NCI-H1048 (cell line): ENCODE measurements at places on chromosomes 2 and 18.

- DNase-seq: no peak
Observed at GRCh38 chr2:60652832-60653340, 99.4 kb upstream of the BCL11A start.

GRCh38 chr18:60146220-60146960 lies 226.2 kb downstream of the MC4R start:
- DNase-seq: no peak

DNA sequence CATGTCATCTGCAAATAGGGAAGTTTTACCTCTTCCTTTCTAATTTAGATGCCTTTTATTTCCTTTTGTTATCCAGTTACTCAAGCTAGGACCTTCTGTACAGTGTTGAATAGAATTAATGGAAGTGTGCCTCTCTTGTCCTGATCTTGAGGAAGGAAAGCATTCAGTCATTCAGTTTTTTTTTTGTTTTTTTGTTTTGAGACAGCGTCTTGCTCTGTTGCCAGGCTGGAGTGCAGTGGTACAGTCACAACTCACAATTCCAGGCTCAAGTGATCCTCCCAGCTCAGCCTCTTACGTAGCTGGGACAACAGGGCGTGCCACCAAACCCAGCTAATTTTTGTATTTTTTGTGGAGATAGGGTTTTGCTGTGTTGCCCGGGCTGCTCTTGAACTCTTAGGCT lies 203.9 kb upstream of the ALPP start:
- DNase-seq: no peak

DNA sequence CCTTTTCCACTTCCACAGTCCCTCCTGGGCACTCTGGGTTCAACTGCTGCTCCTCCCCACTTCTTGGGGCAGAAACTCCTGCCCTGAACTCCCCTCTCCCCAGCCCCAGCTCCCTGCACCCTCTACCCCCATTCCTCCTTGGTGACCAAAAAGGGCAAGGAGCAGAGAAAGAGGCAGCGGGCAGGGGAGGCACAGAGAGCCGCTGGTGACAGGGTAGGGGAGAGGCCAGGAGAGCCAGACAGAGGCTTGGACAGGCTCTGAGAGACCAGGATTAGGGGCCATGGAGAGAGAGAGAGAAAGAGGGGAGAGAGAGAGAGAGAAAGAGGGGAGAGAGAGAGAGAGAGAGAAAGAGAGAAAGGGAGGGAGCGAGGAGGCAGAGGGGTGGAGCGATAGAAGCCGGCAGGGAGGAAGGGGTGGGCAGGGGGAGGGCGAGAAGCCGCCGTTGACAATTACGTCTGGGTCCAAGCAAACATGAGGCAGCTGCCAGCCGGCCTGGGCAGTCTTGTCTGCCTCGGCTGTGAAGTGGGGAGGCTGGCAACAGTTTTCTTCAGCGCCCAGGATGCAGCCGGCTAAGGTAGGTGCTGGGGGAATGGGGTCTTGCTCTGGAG lies at the start of gene KCNIP3:
Gene KCNIP3 (plus strand): TSS at position 468 of the 608 bp plus-strand sequence. CDS start 92 bp downstream, at position 560.
- DNase-seq: no peak

- DNase-seq: no peak
Observed at GRCh38 chr2:151575338-151575737, 158.9 kb downstream of the NEB start.

DNA sequence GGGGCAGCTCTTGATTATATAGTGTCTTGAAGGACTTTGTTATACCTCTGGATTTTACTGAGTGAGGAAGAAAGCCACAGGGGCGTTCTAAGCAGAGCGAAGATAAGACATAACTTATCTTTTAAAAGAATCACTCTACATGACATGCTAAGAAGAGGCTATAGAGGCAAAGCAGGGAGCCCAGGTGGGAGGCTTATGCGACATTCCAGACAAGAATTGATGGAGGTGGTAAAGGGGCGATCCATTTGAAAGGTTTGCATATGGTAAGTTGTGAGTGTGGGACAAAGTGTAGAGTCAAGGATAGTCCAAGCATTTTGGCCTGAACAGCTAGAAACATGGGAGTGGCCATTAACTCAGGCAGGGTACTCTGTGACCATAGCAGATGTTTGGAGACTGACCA lies 49.8 kb downstream of the LYPD6 start:
- no peak for DNase-seq

- DNase-seq: no peak
Observed at GRCh38 chr2:225454412-225454811, 54.9 kb downstream of the NYAP2 start.

DNA sequence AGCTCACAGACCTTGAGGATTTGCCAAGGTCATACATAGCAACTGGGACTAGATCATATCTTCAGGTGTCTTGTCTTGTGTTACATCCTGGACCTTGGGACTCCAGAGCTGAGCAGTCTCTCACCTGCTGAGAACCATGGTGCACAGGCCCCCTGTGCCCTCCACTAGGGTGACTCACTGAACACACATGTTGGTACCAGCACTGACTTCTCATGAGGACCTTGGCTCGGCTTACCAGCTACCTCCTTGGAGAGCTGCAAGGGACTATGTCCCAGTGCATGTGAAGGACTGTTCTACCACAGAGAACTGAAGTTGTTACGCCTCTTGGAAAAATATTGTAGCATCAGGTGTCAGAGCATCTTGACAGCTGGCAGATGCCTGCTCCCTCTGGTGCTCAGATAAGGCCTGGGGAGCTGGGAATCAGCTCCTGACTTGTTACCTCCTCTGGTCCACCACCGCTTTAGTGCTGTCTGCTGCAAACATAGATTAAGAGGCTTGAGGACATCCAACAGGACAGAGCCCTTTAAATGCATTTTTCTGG lies 72.1 kb downstream of the WDSUB1 start:
- DNase-seq: no peak

DNA sequence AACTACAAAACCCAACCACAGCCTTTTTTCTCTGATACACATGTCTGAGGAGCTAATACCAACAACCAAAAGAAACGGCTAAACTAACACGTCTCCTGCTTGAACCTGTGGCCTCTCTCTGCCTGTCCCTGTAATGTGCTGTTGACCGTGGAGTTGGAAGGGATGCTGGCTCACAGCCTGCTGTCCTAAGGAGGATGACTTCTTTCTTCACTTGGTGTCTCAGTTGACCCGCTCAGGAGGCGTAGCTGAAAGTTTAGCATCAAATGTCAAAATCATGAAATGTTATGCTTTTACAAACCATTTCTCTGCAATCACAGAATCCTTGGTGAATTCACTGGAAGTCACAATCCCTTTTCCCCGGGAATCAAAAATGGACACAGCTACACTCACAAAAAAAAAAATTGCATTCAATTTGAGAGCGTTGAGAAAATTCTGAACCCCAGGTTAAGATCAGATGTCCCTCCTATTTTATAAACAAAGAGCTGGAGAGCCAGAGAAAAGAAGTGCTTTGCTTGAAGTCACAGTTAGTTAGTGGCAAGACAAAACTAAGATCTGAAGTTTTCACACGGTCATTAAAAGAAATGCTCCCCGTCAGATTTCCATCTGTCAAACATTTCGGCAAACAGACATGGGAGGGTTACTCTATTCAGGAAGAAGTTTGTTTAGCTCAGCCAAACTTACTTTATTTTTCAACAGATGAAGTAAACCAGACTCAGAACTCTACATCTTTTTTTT lies 74.3 kb downstream of the IRS1 start:
- DNase-seq: no peak

GRCh38 chr2:120310136-120310535 lies 35.8 kb upstream of the INHBB start:
- peak; percentile 47 for DNase-seq

DNA sequence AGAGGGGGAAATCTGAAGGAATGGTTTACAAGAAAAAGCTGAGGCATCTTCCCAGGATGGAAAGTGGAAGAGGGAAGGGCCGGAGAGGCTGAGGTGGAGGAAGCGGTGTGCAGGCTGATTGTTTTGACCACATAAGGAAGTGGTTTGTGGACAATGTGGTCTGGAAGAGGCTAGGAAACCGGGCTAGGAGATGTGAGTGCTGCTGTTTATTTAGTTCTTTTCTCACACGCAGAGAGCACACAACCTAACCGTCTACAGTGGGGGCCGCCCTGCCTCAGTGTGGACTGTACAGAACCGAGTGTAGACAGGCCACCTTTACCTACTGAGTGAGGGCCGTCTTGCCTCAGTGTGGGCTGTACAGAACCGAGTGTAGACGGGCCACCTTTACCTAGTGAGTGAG lies 251.7 kb upstream of the PXDN start:
- DNase-seq: no peak

DNA sequence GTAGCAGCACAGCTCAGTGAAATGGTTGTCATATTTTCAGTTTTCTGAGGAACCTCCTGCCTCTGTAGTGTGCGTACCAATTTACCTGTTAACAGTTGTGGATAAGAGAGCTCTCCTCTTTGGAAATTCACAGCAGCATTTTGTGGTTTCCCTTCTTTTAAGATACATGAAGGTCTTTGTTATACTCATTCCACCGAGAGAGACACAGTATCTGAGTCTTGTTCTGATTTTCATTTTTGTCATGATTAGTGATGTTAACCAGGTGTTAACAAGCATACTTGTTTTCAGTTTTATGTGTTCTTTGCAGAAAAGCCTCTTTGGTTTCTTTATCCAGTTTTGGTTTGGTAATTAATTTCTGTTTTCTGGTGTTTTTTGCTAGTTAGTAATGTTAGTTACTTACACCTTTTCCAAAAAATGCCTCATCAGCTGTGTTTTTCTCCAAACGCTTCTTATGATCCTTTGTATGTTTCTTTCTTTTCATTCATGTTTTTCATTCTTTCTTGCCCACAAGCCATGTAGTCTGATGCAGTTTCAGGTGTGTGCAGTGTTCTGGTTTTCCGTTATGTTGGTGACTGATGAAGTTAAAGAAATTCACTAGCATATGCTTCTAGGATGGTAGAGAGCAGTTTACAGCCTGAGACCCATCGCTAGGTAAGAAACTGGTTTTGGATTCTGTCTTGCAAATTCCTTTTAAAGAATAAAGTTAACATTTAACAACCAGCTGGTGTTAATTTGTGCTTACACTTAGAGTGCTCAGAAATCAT lies 30.1 kb downstream of the CCDC74A start:
- no peak for DNase-seq

GRCh38 chr2:80469428-80469827 lies 164.9 kb upstream of the LRRTM1 start:
- no peak for DNase-seq

GRCh38 chr18:44887227-44887631 lies 206.5 kb downstream of the SETBP1 start:
- DNase-seq: no peak

DNA sequence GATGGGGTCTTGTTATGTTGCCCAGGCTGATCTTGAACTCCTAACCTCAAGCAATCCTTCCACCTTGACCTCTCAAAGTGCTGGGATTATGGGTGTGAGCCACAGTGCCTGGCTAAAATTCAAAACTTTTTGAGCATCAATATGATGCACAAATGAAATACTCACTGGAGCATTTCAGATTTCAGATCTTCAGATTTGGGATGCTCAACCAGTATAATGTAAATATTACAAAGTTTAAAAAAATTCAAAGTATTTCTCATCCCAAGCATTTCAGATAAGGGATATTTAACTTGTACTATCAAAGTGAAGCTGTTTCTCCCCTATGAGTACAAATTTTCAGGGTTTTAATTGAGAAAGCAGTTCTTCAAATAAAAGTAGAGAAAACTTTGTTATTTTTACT lies 164.1 kb upstream of the CCDC68 start:
- DNase-seq: no peak

GRCh38 chr18:45991788-45992187 lies 24.7 kb upstream of the EPG5 start:
- DNase-seq: no peak

DNA sequence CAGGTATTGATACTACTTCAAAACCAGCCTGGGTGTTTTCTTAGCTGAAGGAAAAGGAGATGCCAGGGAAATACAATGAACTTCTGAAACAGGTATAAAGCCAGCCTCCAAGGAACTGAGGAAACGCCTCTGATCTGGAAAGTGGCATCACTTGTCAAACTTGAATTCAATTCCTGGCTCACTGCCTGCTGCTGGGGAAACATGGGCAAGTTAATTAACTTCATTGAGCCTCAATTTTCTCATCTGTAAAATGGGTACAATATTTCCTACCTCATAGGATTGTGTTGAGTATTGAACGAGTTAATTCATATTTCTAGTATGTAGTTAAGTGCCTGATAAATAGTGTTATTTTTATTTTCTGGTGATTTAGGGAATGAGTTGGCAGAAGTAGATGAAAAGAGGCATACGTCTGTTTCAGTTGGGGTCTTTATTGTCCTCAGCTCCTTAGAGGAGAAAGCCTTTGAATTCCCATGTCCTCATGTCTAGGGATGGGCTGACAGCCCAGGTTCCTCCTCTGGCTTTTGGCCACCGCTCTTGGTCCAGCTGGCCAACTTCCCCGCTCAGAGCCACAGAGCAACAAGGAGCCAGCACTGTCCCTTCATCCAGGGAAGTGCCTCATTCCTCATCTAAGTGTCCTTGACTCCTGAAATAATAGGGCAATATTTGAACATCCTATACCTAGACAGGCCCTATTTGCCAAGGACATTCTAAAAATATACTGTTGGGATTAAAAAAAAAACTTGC lies 210.5 kb upstream of the GATA6 start:
- DNase-seq: no peak

- DNase-seq: no peak
Observed at GRCh38 chr2:1612391-1613077, 131.8 kb downstream of the PXDN start.

GRCh38 chr2:172931256-172931894 lies 144.3 kb upstream of the MAP3K20 start:
- DNase-seq: no peak

- DNase-seq: no peak
Observed at GRCh38 chr2:15531095-15531854, 29.9 kb downstream of the NBAS start.

DNA sequence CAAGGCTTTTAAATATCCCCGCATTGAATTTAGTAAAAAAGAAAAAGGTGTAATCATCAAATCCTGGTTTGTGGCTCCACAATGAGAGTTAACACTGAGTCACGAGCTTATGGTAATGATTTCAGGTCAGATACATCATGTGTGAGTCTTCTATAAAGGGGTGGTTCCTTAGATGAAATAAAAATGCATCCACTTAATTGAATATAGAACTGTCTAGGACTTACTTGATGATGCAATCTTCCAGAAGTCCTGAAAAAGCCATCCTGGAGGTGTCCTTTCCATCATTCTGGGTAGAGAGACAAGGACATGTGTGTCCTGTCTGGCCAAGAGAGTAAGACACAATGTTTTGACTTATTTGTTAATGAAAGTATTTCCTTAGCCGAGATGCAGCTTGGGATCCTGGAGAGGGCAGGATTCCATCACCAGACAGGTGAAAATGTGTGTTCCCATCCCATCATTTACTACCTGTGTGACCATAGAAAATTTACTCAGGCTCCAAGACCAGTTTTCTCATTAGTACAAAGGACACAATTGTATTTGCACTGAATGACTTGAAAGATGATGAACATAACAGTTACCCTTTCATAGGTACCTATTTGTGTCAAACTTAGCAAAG lies 1539.8 kb upstream of the PIK3C3 start:
- DNase-seq: no peak

GRCh38 chr2:11629851-11630250 lies 40.1 kb downstream of the NTSR2 start:
- DNase-seq: no peak

DNA sequence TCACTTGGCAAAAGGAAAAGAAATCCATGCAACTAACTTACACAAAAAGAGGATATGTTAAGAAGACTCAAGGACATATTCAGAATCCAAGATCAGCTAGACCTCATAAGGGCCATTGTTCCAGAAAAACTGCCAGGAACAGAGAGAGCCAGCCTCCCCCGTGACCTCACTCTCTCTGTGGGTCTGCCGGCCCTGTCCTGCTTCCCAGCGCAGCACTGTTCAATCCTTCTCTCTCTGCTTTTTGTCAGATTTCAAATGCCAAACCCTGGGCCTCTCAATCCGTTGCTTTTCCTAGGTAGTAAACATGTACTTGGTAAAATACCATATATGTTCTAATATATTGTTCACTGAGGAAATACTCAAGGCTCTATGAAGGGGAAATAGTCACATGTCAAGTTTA lies 40.0 kb upstream of the ACKR3 start:
- no peak for DNase-seq

- no peak for DNase-seq
Observed at GRCh38 chr2:220373878-220374277, 746.4 kb downstream of the SLC4A3 start.
